H1 (cell line): ENCODE measurements at places on chromosomes 2 and 18. TPM values are rescaled to one million over a fixed set of nuclear protein-coding genes. Genes with fewer than 3 reads are reported as not detected.

DNA sequence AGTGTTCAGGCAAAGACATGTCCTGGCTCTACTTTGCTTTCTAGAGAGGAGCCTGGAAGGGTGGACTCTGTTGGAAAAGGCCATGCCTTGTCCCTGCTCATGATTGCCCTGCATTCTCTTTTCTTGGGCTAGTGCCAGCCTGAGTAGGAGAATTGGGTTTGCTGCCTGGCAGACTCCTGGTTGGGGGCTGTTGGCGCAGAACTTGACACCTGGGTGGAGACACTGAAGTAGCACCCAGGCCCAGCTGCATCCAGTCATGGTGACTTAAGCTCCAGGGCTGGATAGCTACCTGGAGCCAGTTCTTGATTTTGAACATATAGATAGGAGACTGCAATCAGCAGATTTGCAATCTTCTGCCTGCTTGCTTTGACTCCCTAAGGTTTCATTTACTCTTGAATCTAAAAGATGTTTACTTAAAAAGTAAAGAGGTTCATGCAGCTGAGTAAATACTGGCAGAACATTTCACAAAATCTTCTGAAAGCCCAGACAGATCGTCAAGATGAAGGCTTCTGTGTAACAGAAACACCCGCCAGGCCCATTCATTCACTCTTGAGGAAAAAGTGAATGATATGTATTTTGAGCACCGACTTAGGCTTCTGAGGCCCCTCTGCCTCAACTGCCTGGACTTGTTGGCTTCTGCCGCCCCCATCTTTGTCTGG is 38.0 kb upstream of the YWHAQ start:
- no peak for DNase-seq

DNA sequence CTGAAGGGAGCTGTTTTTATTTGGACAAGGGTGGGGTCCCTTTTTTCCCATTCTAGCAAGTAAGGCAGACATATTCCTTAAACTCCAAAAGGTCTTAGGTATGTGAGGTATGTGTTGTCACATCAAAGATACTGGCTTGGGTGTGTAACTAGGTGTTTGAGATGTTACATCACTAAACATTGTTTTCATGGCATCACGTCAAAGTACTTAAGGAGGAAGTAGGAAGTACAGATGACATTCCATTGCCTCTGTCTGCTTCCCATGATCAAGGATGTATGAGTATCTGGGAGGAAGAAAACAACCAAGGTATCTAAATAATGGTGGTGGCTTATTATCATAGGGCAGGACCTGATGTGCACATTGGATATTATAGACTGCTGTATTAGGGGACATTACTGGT is 39.3 kb downstream of the CD302 start:
- no peak for DNase-seq

The ALK gene
- total RNA-seq: 0.09 and 0.10 TPM in 2 replicates

The LOXHD1 gene
- total RNA-seq: not detected in 2 replicates
